ENCODE measurements at places on chromosomes 11 and 22.

DNA sequence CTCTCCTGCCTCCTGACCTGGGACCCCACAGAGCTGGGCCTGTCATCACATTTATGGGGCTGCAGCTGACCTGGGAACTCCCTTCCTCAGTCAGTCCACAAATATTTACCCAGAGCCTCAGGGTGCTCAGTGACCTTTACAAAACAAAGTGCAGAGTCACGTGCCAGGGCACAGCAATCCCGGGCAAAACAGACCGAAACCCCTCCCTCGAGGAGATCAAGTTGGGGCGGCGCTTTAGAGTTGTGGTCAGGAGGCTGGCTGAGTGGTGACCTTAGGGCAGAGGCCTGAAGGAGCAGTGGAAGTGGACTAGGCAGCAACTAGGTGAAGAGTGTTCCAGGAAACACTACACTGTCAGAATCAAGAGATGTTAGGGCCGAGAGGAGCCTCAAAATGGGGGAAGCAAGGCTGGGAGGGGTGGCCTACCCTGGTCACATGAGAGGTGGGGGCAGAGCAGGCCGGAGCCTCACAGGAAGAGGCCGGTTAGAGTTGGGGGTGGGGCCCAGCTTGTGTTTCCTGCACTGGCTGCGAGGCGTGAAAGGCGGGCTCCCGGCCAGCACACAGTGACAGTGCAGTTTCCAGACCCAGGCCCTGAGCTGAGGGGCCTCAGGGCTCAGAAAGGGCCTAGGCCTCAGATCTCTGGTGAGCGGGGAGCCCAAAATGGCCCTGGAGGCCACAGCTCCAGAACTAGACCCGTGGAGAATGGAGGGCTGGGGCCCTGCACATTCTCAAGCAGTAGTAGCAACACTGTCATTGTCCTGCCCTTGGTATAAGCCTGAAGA lies 3.7 kb upstream of the NEAT1 start:
- peak; percentile 91 for DNase-seq
- peak overlapping the region; percentile 100 for H3K27ac ChIP-seq
- peaks cover 52% of the 10 kb centered on the region for H3K4me1 ChIP-seq
- no peaks in the 10 kb centered on the region for H3K27me3 ChIP-seq
- peak overlapping the region; percentile 94 for H3K4me3 ChIP-seq

GRCh38 chr22:32353840-32354239 lies 3.8 kb upstream of the RFPL3 start:
- H3K4me1 ChIP-seq, result no peaks in the 10 kb centered on the region
- H3K27me3 ChIP-seq, result no peaks in the 10 kb centered on the region
- H3K36me3 ChIP-seq, result no peaks in the 10 kb centered on the region
- H3K27ac ChIP-seq, result no peak overlapping the region
- H3K4me3 ChIP-seq, result no peak overlapping the region
- DNase-seq, result no peak

GRCh38 chr11:95715777-95716241 lies 73.8 kb downstream of the FAM76B start:
- H3K4me3 ChIP-seq, result no peak overlapping the region
- H3K27me3 ChIP-seq, result no peaks in the 10 kb centered on the region
- no peak overlapping the region for H3K27ac ChIP-seq
- DNase-seq, result no peak

GRCh38 chr22:24063986-24064385 lies 52.9 kb downstream of the CABIN1 start:
- no peak for DNase-seq
- no peaks in the 10 kb centered on the region for H3K27me3 ChIP-seq
- H3K27ac ChIP-seq, result no peak overlapping the region
- no peak overlapping the region for H3K4me3 ChIP-seq

DNA sequence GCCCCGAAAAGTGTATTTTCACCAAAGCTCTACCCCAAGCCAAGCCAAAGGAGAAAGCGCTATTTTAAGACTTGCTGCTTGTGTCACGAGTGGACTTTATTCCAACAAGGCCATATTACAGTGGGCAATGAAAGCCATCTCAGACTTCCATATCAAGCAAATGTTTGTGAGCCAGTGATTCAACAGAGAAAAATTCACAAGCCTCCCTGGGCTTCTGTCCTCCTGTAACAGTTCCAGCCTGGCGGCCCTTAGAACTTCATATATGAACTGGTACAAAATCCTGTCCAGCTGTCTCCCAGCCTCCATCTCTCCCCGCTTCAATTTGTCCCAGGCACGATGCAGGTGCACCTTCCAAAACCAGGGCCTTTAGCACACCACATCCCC lies 11.2 kb downstream of the LARGE1 start:
- peak overlapping the region; percentile 25 for H3K27ac ChIP-seq
- peak overlapping the region; percentile 43 for H3K4me3 ChIP-seq
- H3K27me3 ChIP-seq, result no peaks in the 10 kb centered on the region
- no peaks in the 10 kb centered on the region for H3K36me3 ChIP-seq

DNA sequence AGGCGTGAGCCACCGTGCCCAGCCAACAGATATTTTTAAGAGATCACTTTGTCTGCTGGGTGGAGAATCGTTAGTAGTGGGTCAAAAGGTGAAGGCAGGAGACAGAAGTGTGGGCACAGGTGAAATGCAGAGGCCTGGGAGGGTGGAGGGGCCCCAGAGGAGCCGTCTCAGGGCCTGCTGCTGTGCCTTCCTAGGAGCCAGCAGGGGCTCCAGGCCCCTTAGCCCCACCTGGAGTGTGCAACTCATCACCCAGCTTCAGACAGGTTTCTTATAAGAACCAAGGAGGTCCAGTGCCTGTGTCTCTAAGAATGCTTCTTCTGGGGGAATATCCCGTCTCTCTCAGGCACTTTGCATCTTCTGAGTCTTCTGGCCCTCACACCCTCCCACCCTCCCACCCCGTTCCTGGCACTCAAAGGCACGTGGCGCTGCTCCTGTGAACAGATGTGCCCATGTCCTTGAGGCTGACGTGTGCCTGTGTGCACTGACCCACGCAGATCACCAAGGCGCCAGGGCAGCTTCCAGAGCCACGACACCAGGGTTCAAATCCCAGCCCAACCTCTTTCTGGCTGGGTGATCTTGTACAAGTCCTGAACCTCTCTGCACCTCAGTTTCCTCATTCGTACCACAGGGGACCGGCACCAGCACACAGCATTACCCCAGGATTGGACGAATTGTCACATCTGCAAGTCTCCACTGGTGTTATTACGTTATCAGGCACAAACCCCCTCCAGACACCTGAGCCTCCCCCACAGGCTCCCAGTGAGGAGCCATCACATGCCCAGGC lies 3.4 kb downstream of the ARSA start:
- DNase-seq, result no peak
- peaks cover 15% of the 10 kb centered on the region for H3K4me1 ChIP-seq
- H3K27ac ChIP-seq, result no peak overlapping the region
- no peaks in the 10 kb centered on the region for H3K36me3 ChIP-seq
- H3K4me3 ChIP-seq, result no peak overlapping the region

- H3K27me3 ChIP-seq, result no peaks in the 10 kb centered on the region
- DNase-seq, result no peak
- no peak overlapping the region for H3K4me3 ChIP-seq
These were observed 57.9 kb downstream of the ARL14EP start for GRCh38 chr11:30380846-30381245.

GRCh38 chr11:98965358-98965757 lies 55.4 kb upstream of the CNTN5 start:
- no peaks in the 10 kb centered on the region for H3K4me1 ChIP-seq
- no peaks in the 10 kb centered on the region for H3K27me3 ChIP-seq
- H3K4me3 ChIP-seq, result no peak overlapping the region
- DNase-seq, result no peak
- H3K27ac ChIP-seq, result no peak overlapping the region

- no peaks in the 10 kb centered on the region for H3K27me3 ChIP-seq
- no peak overlapping the region for H3K27ac ChIP-seq
- no peak for DNase-seq
These were observed 2.9 kb downstream of the SEPTIN5 start for GRCh38 chr22:19717181-19717580.

GRCh38 chr22:48782811-48783511 lies 1044.7 kb downstream of the BRD1 start:
- no peaks in the 10 kb centered on the region for H3K36me3 ChIP-seq
- no peaks in the 10 kb centered on the region for H3K4me1 ChIP-seq
- H3K4me3 ChIP-seq, result no peak overlapping the region
- H3K27me3 ChIP-seq, result no peaks in the 10 kb centered on the region

GRCh38 chr11:75159151-75159953 lies 8.4 kb downstream of the SLCO2B1 start:
- DNase-seq, result no peak
- no peaks in the 10 kb centered on the region for H3K27me3 ChIP-seq
- H3K36me3 ChIP-seq, result no peaks in the 10 kb centered on the region
- H3K4me1 ChIP-seq, result no peaks in the 10 kb centered on the region

DNA sequence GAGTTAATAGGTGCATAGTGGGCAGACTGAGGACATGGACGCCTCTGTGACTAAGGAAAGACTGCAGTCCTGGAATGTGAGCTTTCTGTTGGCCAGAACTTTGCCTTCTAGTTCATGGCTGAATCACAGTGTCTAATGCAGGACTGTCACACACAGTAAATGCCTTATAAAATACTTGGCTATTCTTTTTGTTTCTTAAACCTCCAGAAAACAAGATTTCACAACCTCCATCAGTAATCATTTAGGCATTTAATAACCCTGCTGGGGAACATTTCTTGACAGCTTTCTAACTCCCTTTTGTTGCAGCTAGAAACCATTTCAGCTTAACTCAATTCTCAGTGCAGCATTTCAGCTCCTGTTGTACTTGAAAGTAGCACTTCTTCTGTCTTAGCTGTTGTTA lies 335.8 kb upstream of the DDI1 start:
- H3K4me1 ChIP-seq, result peaks cover 14% of the 10 kb centered on the region
- DNase-seq, result no peak
- H3K27ac ChIP-seq, result no peak overlapping the region
- H3K4me3 ChIP-seq, result no peak overlapping the region
- H3K36me3 ChIP-seq, result no peaks in the 10 kb centered on the region

GRCh38 chr11:70372076-70372475 lies 26.3 kb upstream of the CTTN start:
- H3K27ac ChIP-seq, result no peak overlapping the region
- no peak for DNase-seq
- no peak overlapping the region for H3K4me3 ChIP-seq
- no peaks in the 10 kb centered on the region for H3K27me3 ChIP-seq
- H3K4me1 ChIP-seq, result no peaks in the 10 kb centered on the region

DNA sequence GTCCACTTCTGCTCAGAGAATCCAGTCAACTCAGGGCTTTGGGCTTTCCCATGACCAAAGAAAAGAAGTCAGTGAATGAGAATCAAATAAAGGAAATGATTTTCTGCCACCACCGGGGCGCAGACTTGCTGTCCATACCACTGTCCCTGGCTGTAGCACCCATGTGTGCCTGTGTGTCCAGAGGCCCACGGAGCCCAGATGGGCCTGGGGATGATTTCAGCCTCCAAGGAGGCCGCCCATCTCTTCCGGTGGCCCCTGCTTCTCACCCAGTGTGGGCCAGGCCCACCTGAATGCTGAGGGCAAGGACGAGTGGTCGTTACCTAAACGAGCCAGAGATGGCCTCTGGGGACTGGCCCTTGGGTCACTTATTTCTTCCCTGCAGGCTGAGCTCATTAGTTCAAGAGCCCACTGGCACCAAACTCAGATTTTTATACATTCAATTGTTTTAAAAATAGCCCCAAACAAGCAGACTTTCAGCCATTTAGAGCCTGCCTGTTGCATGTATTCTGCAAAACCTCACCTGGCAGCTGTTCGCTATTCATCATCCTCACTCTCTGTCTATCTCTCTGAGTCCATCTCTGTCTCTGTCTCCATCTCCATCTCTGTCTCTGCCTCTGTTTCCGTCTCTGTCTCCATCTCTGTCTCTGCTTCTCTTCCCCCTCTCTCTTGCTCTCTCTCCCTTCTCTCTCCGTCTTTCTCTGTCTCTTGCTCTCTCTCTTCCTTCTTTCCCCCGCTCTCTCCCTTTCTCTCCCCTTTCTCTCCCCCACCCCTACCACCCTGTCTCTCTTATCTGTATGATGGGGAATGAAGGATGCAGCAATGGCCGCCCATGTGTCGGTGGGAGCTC lies 24.2 kb downstream of the KRTAP5-5 start:
- no peak overlapping the region for H3K4me3 ChIP-seq
- no peaks in the 10 kb centered on the region for H3K36me3 ChIP-seq
- H3K27me3 ChIP-seq, result no peaks in the 10 kb centered on the region
- H3K27ac ChIP-seq, result no peak overlapping the region
- no peaks in the 10 kb centered on the region for H3K4me1 ChIP-seq

DNA sequence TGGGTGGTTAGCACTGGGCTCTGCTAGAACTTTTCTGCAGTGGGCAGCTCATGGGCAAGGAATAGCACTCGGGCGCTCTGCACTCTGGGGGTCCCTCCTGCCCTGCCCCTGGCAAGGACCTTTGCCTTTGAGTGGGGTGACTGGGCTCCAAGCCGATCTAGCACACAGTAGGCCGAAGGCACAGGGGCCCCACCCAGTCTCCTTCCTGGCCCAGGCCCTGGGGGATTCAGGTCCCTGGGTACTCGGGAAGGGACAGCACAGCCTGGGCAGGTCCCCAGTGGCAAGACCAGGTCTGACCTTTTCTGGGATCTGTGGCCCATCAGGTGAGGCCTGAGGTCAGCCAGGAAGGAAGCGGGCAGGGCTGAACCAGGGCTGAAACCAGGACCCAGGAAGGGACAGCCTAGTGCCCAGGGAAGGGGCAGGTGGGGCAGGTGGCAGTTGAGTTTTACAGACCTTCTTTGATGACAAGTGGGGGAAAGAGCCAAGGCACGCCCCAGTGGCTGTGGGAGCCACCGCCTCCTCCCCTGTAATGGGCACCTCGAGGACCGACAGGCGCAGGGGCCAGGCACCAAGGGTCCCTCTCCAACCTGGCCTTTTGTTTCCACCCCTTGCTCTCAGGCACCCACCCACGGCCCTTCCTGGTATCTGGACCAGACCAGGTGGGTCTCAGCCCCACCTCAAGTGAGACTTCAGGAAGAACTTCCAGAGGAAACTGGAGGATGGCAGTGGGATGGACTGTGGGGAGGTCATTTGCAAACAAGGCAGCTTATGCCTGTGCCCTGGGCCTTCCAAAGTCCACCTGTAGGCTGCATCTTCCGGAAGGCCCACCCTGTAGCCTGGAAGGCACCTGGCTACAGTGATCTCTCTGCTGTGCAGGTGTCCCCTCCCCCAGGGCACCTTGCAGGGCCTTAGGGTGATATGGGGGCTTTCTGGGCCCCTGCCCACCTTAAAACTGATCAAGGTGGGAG lies 883 bp upstream of the AIFM3 start:
- peaks cover 10% of the 10 kb centered on the region for H3K4me1 ChIP-seq
- no peaks in the 10 kb centered on the region for H3K36me3 ChIP-seq
- H3K27me3 ChIP-seq, result no peaks in the 10 kb centered on the region
- DNase-seq, result no peak
- H3K27ac ChIP-seq, result no peak overlapping the region

GRCh38 chr22:17919276-17920144 lies 104.9 kb downstream of the MICAL3 start:
- H3K36me3 ChIP-seq, result no peaks in the 10 kb centered on the region
- no peaks in the 10 kb centered on the region for H3K27me3 ChIP-seq

- no peaks in the 10 kb centered on the region for H3K4me1 ChIP-seq
- no peaks in the 10 kb centered on the region for H3K36me3 ChIP-seq
- no peak overlapping the region for H3K4me3 ChIP-seq
- DNase-seq, result no peak
These were observed 780.9 kb downstream of the BRD1 start for GRCh38 chr22:49046546-49047361.

All from thoracic aorta (tissue), 2 donors.